ENCODE measurements at places on chromosomes 3 and 15.

DNA sequence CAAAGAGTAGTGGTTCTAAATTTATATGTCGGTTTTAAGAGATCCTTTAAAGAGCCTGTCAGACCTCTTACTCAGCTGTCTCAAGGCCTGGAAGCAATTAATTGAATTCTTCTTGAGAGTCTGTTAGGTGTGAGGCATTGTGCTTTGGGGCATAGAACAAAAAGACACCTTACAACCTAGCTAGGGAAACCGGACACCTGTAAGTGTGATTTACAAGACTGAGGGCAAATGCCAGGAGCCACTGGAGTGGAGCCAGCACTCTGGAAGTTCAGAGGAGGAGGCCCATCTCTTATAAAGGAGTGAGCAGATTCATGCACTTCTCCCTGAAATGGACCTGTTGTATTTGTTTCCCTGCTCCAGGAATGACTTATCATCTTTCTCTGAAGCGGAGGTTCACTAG, 97.7 kb upstream of the NUDT16 start:
- no peak for DNase-seq

DNA sequence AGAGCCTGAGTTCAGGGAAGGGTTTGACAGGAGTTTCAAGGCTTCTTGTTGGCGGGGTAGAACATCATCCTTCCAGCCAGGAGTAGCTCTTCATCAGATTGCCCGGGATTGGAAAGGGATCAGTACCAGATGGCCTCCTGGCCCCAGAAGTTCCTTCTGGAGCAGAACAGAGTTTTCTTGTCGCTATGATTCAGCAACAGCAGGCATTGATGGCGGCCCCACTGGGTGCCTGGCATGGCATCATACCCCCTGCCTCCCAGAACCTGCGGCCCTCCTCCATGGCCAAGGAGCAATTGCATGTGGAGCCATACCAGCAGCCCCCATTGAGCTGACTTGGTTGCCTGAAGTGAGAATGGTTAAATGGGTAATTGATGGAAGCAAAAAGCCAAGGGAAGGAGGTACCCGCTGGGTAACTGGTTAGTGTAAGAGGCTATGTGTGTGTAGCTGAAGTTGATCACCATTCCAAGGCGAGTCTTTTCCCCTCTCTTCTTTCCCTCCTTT, 305.6 kb downstream of the PTPRG start:
- DNase-seq = no peak

- DNase-seq = no peak
These were observed 54.7 kb downstream of the LRRC28 start for GRCh38 chr15:99305761-99306505.

DNA sequence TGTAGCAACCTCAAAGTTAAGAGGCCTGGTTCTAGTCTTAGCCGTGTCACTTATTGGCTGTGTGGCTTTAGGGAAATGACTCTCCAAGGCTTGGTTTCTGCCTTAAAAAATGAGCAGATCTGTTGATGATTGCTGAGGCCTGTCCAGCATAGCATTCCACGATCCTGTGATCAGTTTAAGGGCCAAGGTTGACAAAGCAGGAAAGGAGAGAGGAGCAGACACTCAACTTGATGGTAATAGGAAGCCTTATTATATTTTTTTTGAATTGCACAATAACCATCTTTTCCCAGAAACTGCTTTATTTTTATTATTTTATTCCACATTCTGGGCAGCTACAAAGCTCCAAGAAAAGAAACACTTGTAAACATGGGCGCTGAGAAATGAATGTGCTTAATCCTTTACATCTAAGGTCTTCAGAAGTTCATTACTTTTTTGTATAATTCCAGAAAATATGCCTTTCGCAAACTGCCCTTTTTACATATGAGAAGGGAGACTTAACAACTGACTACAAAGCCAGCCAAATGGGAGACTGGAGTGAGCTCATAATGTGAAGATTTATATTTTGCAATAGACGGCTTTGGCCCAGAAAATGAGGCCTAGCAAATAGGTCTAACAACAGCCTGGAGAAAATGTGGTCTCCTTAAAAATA, 241.0 kb downstream of the ATP8B4 start:
- no peak for DNase-seq

GRCh38 chr3:123246866-123247265, 45.1 kb downstream of the SEC22A start:
- no peak for DNase-seq

DNA sequence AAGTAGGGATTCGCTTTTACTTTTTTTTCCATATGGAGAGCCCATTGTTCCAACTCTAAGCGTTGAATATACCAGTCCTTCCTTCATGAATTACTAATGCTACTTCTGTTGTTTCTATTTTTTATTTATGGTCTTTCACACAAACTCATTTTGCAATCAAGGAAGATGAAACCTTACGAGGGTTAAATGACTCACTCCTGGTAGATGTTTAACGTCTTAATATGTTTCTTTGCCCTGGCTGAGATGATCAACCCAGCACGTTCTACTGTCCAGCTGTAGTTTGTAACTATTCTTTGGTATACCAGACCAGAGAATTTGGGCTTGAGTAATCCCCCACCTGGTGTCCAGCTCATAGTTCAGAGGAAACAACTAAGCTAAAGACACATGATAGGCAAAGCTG, 23.1 kb downstream of the CDCP1 start:
- DNase-seq = no peak

- no peak for DNase-seq
These were observed 24.3 kb downstream of the PDZRN3 start for GRCh38 chr3:73600293-73600938.

DNA sequence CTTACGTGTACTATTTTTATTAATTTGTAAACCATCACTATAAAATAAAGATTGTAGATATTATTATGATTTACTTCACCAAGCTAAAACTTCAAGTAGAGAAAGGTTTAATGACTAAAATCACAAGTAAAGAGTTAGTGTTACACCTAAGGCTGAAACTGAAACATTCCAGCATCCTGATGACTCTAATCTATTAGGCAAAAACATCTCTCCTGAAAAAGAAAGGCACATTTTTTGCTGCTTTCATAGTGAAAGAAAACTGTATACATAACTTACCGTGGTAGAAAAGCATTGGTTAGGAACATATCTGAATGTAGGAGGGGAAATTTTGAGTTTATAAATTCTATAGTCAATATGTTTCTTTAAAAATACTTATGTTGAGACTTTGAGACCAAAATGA, 35.4 kb downstream of the CCDC191 start:
- no peak for DNase-seq

Measured in pancreas (tissue), 10 donors.